ENCODE measurements at places on chromosomes 2 and 18. TPM values are rescaled to one million over a fixed set of nuclear protein-coding genes. Genes with fewer than 3 reads are reported as not detected.

- DNase-seq = no peak
These were observed 70.0 kb upstream of the NDUFV2 start for GRCh38 chr18:9032519-9032918.

- no peak for DNase-seq
These were observed 10.8 kb downstream of the MLPH start for GRCh38 chr2:237497838-237498186.

NOSTRIN gene
- not detected for total RNA-seq

DNA sequence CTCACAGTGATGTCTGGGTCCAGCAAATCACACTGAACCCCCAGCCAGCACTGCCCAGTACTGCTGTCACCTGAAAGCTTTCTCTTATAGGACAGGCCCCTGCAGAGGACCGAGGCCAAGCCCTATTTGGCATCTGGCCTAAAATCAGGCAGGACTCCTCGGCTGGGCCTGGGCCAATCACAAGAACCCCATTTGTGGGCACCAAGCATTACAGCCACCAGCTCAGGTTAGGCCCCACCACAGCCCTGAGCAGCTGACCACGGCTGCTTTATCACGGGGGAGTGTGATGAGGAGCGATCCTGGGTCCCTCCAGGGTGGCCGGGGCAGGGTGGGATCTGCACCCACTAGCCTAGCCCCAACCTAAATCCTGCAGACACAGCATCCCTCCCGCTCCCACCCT, 8.2 kb downstream of the BIN1 start:
- no peak for DNase-seq

GRCh38 chr2:236644502-236644911, 74.9 kb downstream of the ACKR3 start:
- no peak for DNase-seq

MAP2 gene
- 0.31 TPM for total RNA-seq

PFN4 gene
- 0.29 TPM for total RNA-seq

OST4 gene
- 238 TPM for total RNA-seq

GRCh38 chr2:148922062-148922461, 47.0 kb downstream of the KIF5C start:
- no peak for DNase-seq

NEDD4L gene
- total RNA-seq = 5.0 TPM

NAT8 gene
- total RNA-seq = not detected

DNA sequence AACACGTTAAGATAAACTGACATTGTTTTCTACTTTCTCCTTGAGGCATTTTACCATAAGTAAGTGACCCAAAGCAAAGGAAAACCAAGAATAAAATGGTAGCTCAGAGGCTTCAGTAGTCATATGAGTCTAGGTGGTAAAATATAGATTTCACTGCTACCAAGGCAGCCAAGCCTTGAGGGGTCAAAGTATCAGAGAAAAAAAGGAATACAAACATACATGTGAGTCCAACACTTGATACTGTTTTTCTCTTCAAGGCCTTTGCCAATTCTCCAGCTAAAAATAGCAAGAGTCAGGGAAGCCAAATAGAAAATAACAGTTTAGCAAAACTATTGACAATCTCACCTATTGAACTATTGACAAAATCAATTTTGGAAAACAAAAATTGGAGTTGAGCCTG, 925.9 kb downstream of the BCL11A start:
- DNase-seq = no peak

- no peak for DNase-seq
These were observed 78.6 kb upstream of the GALNT5 start for GRCh38 chr2:157178874-157179273.

GRCh38 chr2:53751728-53752127, 15.9 kb upstream of the CHAC2 start:
- no peak for DNase-seq

CDH7 gene
- not detected for total RNA-seq

- DNase-seq = no peak
These were observed 71.4 kb downstream of the GALR1 start for GRCh38 chr18:77320971-77321559.

DNA sequence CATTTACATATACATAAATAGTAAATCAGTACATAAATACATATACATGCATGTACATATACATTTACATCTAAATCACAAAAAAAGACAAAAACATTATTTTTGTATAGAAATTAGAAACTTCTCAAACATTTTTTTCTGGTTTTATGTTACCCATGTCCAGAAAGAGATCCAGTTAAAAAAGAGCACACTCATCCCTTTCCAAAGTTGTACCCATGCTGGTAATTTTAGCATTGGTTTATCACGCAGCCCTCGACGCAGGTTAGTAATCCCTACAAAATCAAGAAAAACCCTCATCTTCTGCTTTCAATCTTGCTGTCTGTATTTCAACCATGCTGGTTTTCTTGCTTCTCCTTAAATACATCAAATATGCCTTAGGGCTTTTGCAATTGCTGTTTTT, 10.5 kb downstream of the SCN9A start:
- DNase-seq = no peak

GRCh38 chr2:81467096-81467495, 1162.5 kb upstream of the LRRTM1 start:
- DNase-seq = no peak

ELOA2 gene
- not detected for total RNA-seq

DNA sequence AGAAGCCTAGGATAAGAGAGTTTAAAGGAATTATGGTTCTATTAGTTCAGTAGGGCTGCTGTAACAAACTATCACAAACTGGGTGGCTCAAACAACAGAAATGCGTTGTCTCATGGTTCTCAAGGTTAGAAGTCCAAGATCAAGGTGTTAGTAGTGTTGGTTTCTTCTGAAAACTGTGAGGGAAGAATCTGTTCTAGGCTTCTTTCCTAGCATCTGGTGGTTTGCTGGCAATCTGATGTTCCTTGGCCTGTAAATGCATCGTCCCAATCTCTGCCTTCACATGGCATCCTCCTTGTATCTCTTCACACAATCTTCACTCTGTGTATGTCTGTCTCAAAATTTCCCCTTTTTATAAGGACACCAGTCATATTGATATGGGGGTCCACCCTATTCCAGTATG, 76.3 kb downstream of the MDH1 start:
- no peak for DNase-seq

DNA sequence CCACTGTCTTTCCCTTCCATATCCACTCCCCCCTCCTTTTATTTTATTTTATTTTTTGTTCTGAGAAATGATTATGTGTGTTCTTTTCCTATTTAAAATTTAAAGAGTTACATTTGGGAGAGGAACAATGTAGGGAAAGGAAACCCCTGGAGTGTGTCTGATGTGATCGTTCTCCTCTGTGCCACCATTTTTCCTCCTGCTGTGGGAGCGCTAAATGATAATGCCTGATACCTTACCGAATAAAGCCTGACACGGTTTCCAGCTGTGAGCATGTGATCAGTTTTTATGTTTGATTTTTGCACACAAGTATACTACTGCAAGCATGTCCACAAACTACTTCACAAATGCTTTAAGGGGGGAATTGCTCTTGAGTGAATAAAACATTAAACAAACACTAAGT, 317.8 kb upstream of the FANCL start:
- no peak for DNase-seq

DNA sequence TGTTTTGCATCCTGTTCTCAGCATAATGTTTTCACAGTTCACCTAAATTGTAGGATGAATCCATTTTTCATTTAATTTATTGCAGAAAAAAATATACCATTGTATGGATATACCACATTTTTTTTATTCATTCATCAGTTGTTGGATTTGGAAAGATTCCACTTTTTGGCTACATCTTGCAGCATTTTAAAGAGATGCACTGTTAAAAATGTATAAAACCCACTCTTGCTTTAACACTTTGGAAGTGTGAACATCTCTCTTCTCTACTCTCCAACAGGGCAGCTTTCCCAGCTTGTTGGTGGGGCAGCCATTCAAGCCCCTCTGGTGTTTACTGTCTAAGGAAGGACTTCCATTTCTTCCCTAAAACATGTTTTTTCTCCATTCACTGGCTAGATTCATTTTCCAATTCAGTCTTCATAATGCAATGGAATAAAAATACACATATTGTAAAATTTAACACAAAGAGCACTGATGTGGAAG, 104.4 kb upstream of the CBLN2 start:
- no peak for DNase-seq

DNA sequence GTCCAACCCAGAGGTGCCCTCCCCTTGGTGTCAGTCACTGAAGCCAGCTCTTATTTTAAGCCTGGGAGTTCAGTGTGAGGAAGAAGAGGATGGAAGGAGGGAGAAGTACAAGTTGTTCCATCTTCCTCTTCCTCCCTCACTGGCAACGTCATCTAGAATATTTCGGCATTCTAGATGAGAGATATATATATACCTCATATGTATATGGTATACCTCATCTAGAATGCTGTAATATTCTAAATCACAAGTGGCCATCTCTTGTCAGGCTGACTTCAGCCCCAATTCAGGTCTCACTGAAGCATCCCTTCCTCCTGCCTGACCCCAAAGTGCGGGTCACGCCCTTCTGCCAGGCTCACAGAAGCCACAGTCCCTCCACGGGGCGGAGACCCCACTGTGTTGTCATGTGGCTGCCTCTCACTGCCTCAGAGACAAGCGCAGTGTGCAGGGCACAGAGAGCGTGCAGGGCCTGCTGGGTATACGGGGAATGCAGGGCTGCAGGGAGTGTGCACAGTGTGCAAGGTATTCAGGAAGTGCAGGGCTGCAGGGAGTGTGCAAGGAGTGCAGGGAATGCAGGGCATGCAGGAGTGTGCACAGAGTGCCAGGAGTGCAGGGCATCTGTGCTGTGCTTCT, 32.8 kb upstream of the B3GNT7 start:
- DNase-seq = no peak

Data from activated T-cell treated with anti-CD3 and anti-CD28 coated beads, Interleukin-2, amount 50 U/mL, for 72 hours (primary cell).